Left cardiac atrium (tissue), 4 donors: ENCODE measurements at places on chromosomes 3 and 15. TPM values are rescaled to one million over a fixed set of nuclear protein-coding genes. Genes with fewer than 3 reads are reported as not detected.

Gene ARHGAP31
- 44.0 TPM for total RNA-seq

Gene NLGN1
- total RNA-seq: 2.2 TPM

Gene GPX1
- 235 TPM for total RNA-seq

Gene FAM162A
- total RNA-seq: 118 TPM

Gene CGNL1
- total RNA-seq: 26.0 TPM

- no peak for DNase-seq
These were observed 65.9 kb upstream of the THBS1 start for GRCh38 chr15:39514933-39515332.

GRCh38 chr3:169665264-169666075 is 2.0 kb upstream of the MECOM start:
- no peak for DNase-seq
